ENCODE measurements at places on chromosomes 16 and 17.

- DNase-seq = peak; percentile 63
Observed at GRCh38 chr17:81667754-81668153, 1.2 kb downstream of the CCDC137 start.

DNA sequence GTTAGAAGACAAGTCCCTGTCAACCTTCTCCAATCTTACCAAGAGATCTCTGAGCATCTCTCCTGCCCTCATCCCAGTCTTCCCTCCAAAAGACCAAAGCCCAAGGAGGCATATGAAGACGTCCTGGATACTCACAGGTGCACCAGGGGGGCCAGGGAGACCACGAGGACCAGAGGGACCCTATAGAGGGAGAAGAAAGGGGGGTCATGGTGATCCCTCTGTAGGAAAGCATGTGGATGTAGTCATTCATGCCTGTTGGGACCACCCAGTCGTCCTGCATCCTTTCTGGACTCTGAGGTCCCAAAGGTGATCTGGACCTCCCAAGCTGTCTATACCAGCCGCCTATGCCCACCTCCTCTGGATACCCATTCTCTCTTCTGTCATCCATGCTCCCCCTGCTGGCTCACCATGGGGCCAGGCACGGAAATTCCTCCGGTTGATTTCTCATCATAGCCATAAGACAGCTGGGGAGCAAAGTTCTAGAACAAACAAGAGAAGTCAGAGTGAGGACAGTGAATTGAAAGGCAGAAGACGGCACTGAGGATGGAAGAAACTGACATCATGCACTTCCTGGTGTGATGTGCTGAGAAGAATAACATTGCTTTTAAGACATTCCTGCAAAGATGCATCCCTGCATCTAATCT lies 3.3 kb downstream of the COL1A1 start:
- peak; percentile 72 for DNase-seq

DNA sequence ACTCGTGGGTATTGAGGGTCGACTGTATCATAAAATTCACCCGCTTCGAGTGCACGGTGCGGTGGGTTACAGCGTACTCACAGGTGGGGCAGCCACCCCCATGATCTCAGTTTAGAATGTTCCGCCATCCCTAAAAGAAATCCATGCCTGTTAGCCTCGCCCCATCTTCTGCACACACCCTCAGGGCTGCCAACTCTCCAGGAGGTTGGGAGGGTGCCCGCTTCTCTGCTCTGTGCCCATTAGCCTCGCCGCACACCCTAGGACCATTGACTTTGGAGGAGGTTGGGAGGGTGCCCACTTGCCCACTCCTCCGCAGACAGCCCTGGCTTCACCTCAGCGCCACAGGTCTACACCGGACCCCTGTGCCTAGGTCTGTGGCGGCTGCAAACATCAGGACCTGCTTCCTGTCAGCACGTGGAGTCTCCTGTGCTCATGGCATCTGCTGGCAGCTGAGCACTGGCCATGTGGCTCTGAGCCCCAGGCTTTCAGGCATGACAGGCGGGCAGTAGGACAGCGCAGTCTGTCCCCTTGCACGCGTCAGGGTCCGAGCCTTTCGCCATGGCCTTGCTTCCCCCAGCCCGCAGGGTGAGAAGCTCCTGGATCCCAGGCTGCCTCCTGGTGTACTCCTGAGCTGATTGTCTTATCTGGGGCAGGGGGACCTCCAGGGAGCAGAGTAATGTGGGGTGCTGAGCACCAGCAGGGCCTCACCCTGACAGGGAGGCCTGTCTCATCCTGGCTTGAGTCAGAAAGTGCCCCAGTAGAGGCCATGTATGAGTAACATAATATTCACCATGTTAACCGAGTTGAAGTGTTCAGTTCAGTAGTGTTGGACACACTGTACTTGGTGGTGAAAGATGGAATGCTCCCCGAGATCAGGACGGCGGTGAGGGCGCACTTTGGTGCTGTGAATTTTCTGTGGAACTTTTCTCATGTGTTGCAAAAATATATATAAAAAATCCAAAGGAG lies 21.9 kb downstream of the NME3 start:
- no peak for DNase-seq

DNA sequence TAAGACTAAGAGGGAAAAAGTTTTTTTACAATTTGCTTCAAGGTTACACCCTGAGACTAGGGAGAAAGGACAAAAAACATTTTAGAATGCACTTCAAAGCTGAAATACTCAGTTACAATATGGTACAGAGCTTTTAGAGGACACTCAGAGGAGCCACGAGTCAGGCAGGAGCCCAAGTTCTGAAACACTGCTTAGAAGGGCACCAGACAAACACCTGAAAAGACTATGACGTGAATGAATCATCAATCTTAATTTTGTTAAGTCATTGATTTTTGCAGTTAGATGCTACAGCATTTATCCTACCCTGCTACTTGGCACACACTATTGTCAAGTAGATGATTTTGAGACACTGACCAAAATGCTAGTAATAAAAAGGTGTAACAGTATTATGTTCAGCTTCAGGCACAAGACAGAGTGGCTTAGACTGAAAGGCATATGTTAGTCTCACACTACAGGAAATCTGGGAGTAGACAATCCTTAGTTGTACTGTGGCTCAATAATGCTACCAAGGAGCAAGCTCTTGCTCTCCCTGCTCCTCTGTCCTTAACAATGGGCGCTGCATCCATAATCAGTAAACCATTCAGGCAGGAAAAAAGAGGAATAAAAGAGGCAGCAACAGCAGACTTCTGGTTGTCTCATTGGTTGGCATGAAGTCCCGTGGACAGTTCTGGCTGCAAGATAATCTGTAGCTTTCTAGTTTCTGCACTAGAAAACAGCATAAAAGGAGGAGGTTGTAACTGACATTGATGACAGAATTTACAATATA lies 151.8 kb downstream of the ABCA8 start:
- no peak for DNase-seq

DNA sequence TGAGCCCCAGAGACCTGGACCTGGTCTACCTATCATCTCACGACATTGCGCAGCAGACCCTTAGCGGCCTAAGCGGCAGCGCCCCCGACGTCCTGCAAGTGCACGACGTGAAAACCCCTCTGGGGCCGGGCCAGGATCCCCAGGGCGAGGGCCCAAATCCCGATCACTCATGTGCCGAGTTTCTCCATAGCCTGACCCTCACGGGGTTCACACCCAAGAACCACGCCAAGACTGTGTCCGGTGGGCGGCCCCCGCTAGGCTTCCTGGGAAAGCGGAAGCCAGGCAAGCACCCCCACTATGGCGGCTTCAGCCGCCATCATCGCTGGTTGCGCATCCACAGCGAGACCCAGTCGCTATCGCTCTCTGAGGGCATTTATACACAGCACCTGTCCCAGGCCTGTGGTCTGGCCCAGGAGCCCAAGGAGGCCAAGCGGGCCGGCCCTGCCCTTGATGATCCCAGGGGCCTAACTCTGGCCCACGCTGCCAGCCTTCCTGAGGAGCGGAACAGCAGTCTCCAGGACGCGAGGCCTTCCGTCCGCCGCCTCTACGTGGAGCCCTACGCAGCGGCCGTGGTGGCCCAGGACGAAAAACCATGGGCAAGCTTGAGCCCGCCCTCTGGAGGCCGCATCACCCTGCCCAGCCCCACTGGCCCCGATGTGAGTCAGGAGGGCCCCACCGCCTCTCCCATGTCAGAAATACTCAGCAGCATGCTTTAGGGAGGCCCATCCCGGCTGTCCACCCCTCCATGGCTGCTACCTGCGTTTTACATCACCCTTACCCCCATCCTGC lies 82.8 kb upstream of the NOG start:
- peak; percentile 21 for DNase-seq

- DNase-seq = no peak
Observed at GRCh38 chr16:50102051-50102746, 36.4 kb downstream of the HEATR3 start.

GRCh38 chr17:57350266-57350665 lies 93.9 kb downstream of the MSI2 start:
- DNase-seq = no peak

Measured in GM23338 (cell line).